NCI-H2081 treated with DMSO at 0.1 percent for 48 hours (cell line): ENCODE measurements at places on chromosomes 5 and 9.

- no peak for DNase-seq
Measured at GRCh38 chr9:20139763-20140290, 351.0 kb upstream of the SLC24A2 start.

DNA sequence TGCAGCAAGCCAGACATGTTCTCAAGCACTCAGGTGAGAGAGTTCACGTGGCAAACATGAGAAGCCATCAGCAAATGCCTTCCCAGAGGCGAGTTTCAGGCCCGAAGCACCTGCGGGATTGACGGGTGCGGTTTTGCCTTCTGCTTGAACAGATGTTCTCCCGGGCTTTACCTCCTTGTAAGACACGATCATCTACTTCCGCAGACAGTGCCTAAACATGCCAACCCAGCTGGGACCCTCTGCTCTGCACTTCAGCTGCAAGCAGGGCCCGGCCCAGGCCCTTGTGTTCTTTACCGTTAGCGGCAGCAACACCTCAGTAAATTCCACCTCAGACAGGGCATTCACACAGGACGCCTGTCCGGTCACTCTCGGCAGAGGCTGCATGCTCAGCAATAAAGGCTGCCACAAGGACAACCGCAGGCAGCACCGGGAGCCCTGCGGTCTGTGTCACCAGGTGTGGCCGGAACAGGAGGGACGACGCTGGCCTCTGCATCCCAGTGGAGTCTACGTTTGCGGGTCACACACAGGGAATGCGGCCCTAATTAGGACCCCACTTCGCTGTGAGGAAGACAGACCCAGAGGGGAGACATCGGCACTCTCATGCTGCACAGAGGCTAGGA lies 139.6 kb downstream of the ROR2 start:
- no peak for DNase-seq

DNA sequence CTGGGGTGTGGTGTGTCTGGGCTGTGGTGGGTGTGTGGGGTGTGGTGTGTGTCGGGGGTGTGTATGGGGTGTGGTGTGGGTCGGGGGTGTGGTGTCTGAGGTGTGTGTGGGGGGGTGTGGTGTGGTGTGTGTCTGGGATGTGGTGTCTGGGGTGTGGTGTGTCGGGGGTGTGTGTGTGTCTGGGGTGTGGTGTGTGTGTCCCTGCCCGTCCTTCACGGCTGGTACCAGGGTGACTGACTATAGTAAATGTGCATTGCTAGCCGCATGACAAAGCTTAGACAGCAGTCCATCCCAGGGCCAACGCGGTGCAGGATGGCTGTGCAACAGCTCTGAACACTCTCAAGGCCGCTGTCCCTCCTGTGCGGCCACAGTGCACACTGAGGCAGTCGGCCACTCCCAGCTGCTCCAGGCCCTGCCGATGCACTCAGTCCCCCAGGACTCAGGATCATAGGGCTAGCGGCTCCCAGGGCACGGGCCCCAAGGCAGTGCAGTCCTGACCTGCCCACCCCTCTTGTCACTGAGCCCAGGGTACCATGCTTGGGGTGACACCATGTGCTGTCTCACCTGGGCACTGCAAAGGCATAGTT lies 54.0 kb downstream of the SECISBP2 start:
- no peak for DNase-seq

- no peak for DNase-seq
Measured at GRCh38 chr5:38541174-38541725, 15.2 kb downstream of the LIFR start.

DNA sequence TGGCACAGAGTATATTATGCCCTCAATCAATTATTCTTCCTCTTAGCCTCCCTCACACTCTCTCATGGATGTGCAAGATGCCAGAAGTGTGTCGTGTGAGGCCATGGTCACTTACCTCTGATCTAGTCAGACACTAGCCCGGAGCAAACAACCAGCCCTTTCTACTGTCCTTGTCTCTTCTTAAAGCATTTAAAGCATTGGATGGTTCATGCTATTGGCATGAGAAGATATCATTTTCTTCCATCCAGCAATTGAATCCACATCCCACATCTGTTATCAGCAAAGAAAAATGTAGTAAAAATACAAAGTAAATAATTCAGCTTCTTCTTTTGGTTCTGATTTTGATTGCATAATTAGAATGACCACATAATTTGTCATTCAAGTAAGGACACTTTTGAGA lies 267.2 kb upstream of the ACO1 start:
- no peak for DNase-seq

GRCh38 chr5:123610665-123611405 lies 98.9 kb downstream of the CSNK1G3 start:
- DNase-seq, result no peak

DNA sequence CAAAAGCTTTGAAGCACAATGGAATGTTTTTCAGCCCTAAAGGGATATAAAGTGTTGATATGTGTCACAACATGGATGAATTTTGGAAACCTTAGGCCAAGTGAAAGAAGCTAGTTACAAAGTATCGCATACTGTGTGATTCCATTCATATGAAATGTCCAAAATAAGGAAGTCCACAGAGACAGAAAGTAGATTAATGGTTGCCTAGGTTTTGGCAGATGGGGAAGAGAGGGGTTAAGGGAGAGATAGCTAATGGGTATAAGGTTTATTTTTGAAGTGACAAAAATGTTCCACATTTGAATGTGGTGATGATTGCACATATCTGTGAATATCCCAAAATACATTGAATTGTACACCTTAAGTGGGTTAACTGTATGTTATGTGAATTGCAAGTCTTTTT lies 57.5 kb upstream of the MCCC2 start:
- no peak for DNase-seq

GRCh38 chr5:203246-203930 lies 12.1 kb downstream of the LRRC14B start:
- DNase-seq, result no peak

GRCh38 chr5:117954331-117954730 lies 1034.0 kb downstream of the DTWD2 start:
- DNase-seq, result no peak

GRCh38 chr5:159092332-159092687 lies 7.4 kb downstream of the EBF1 start:
- DNase-seq, result no peak

DNA sequence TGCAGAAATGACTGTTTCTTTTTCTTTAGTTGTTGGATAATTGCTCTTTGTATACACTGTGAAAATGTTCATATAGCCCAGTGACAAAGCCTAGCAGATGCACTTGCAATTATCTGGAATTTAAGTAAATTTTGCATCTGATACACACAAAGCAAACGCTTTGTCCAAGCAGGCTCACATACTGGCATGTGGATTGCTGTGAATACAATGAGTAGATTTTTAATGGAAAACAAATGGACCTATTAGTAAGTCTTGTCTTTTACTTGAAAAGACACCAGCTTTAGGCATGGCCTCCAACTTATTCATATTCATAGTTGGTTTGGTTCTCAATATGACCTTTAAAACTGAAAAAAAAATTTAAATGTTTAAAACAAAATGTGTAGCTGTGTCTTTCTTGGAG lies 1299.8 kb upstream of the WWC1 start:
- DNase-seq, result peak; percentile 7

GRCh38 chr9:34777666-34778065 lies 67.7 kb upstream of the CCL21 start:
- no peak for DNase-seq

DNA sequence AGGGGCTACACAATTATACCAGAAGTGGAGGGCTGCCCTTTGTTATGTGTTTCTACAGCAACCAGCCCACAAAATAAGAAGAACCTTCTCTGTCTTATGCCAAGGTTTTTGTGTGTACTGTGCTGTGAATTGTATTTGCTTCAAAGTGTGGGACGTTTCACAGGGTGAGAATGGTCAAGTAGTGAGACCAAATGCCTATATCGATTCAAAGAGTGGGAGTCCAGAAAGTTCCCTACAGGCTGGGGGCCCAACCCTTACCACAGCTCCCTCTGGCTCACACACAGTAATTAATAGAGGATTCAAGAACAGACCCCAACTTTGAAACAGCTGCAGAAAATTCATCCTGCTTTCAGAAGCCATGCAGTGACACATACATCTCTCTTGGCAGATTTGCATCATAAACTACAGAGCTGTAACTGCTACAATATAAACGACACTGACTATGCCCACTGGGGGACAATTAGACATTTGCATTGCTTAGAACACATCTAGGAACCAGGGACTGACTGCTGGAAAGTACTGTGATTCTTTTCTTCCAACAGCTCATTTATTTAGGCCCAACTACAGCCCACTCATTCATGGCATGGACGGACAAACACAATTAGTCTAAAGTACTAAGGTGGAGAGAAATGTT lies 12.8 kb downstream of the ENC1 start:
- DNase-seq, result no peak

DNA sequence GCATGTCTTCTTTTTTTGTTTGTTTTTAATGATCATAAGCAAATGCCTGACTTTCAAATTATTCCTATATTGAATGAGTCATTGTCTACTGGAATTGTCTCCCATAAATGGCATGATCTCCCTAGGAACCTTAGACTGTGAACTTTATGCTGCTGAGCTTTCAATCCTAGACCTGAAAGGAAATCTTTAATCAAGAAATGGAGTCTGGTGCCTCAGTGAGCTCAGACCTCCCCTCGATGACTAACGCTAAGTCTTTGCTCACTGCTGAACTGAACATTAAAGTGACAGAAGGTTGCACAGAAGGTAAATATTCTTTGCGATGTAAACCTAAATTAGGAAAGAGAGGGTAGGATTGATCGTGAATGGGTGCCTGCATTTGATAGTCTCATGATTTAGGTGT lies 745.2 kb upstream of the WWC1 start:
- DNase-seq, result peak; percentile 14

DNA sequence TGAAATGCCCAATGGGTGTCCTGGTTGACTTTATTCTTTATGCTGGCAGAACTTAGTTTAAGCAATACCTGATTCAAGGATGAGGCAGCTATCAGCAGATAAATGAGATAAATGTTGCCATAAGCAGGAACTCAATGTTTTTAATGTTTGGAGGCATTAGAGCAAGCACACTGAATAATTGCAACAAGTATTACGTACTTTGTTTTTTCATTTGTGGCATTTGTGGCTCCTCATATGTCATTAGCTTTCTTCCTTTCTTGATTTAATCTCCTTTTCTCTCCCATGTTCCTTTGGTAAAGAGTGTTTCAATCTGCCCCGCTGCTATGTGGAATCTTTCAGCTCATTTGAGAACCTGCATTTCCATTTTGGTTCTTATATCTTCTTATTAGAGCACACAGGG lies 6.4 kb upstream of the NR3C1 start:
- DNase-seq, result no peak

GRCh38 chr9:20620650-20621470 lies 1.4 kb downstream of the MLLT3 start:
- no peak for DNase-seq

GRCh38 chr9:7567687-7568086 lies 231.9 kb downstream of the DMAC1 start:
- DNase-seq, result no peak

- no peak for DNase-seq
Measured at GRCh38 chr9:77848404-77848803, 183.2 kb downstream of the GNAQ start.

DNA sequence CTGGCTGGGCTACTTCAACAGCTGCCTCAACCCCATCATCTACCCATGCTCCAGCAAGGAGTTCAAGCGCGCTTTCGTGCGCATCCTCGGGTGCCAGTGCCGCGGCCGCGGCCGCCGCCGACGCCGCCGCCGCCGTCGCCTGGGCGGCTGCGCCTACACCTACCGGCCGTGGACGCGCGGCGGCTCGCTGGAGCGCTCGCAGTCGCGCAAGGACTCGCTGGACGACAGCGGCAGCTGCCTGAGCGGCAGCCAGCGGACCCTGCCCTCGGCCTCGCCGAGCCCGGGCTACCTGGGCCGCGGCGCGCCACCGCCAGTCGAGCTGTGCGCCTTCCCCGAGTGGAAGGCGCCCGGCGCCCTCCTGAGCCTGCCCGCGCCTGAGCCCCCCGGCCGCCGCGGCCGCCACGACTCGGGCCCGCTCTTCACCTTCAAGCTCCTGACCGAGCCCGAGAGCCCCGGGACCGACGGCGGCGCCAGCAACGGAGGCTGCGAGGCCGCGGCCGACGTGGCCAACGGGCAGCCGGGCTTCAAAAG lies 36.9 kb upstream of the TTC1 start:
- DNase-seq, result no peak

- no peak for DNase-seq
Measured at GRCh38 chr9:89519366-89519805, 21.5 kb upstream of the SEMA4D start.

DNA sequence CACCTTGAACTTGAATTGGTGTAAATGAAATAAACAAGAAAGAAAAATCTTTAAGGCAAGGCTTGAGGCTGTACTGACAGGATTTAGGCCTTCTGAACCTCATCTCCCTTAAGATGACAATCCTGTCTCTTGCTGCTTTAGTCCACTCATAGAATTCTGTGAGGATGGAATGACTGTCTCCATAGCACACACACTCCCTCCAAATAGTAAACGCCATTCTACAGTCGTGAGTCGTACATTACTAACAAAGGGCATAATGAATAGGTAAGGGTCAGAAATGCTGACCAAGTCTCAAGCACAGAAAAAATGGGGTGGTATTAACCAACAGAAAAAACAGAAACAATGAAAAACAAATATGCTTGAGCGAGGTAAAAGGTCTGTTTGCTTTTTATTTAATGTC lies 71.8 kb upstream of the SIMC1 start:
- DNase-seq, result no peak

DNA sequence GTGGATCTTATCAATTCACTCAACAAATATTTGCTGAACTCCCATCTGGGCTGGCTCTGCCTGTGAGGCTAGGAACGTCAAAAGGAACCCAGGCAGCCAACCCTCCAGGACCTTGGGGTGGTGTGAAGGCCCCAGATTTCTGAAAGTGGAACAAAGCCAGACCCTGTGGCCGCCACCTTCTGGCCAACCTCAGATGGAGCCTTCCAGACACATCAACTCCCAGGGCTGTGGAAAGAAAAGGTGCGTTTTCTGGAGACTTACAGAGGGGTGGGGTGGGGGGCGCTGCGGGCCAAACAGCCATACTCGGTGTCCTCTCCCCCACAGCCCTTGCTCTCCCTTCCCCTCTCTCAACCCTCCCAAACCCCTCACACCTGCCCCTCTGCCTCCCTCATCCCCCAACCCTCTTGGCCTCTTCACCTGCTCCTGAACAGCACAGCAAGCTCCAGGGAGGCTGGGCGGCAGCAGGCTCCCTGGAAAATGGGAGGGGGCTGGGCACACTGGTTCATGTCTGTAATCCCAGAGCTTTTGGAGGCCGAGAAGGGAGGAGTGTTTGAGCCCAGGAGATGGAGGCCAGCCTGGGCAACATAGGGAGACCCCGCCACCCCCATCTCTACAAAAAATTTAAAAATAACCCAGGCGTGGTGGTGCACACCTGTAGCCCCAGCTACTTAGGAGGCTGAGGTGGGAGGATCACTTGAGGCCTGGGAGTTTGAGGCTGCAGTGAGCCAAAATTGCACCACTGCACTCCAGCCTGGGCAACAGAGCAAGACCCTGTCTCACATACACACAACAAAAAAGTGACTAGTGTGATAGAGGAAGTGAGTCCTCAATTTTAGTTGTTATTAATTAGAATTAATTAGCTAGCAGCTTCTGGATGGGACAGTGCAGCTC lies 45.0 kb upstream of the PRRC2B start:
- DNase-seq, result no peak
